Kidney epithelial cell (primary cell): ENCODE measurements at places on chromosomes 5 and 9. TPM values are rescaled to one million over a fixed set of nuclear protein-coding genes. Genes with fewer than 3 reads are reported as not detected.
A peak's percentile ranks its signal among the peaks of the same experiment; 100 is the strongest.

Gene PCDH1
- total RNA-seq: 42.4 and 45.5 TPM in 2 replicates

Gene ANKRD33B
- total RNA-seq: 5.0 and 5.5 TPM in 2 replicates

Gene WDR38
- not detected in 2 replicates for total RNA-seq

Gene PPP2R2B
- 0.62 and 1.2 TPM in 2 replicates for total RNA-seq

Gene FCN2
- total RNA-seq: not detected in 2 replicates

Gene DMRTA1
- total RNA-seq: 0.92 and 1.1 TPM in 2 replicates

Gene DOCK2
- total RNA-seq: 2.2 and 3.9 TPM in 2 replicates

Gene THOC3
- 41.6 and 44.2 TPM in 2 replicates for total RNA-seq

Gene GABRA6
- not detected in 2 replicates for total RNA-seq

Gene ACOT12
- total RNA-seq: not detected in 2 replicates

Gene UBQLN1
- total RNA-seq: 133 and 142 TPM in 2 replicates

Gene SLC6A7
- not detected in 2 replicates for total RNA-seq

DNA sequence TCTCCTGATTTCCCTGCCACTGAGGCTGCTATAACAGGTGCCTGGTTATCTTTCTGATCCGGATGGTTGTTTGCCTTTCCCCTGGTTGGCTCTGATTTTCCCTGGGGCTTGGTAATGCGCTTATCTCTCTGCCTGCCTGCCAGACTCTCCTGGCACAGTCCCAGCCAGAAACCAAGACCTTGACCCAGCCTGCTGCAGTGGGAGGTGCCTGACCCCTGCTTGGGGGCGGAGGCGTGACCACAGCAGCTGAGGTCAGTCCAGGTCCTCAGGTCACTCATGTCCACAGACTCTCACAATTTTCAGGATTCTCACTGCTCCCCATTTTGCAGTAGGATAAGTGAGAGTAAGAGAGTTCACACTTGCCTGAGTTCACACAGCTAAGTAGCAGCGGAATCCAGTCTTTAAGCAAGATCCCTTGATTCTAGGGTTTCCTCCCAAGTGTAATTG, 24.4 kb upstream of the SYNPO start:
- DNase-seq: no peak

GRCh38 chr5:68374796-68375518, 159.4 kb downstream of the PIK3R1 start:
- no peak for DNase-seq

- no peak for DNase-seq
These were observed 40.4 kb upstream of the GADD45G start for GRCh38 chr9:89564346-89564878.

DNA sequence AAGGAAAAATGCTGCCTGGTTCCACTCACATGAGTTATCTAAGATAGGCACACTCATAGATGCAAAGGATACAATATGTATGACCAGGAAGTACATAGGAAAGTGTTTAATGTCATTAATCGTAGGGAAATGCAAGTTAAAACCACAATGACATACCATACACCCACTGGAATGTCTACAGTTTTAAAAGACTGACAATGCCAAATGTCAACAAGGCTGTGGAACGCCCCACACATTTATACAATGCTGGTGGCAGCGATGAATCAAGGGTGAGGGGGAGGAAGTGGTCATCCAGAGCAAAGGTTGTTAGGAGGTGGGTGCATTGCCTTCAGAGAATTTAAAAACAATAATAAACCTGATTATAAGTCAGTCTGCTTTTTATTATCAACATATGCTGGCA, 437.8 kb downstream of the ARHGEF28 start:
- DNase-seq: peak; percentile 75

DNA sequence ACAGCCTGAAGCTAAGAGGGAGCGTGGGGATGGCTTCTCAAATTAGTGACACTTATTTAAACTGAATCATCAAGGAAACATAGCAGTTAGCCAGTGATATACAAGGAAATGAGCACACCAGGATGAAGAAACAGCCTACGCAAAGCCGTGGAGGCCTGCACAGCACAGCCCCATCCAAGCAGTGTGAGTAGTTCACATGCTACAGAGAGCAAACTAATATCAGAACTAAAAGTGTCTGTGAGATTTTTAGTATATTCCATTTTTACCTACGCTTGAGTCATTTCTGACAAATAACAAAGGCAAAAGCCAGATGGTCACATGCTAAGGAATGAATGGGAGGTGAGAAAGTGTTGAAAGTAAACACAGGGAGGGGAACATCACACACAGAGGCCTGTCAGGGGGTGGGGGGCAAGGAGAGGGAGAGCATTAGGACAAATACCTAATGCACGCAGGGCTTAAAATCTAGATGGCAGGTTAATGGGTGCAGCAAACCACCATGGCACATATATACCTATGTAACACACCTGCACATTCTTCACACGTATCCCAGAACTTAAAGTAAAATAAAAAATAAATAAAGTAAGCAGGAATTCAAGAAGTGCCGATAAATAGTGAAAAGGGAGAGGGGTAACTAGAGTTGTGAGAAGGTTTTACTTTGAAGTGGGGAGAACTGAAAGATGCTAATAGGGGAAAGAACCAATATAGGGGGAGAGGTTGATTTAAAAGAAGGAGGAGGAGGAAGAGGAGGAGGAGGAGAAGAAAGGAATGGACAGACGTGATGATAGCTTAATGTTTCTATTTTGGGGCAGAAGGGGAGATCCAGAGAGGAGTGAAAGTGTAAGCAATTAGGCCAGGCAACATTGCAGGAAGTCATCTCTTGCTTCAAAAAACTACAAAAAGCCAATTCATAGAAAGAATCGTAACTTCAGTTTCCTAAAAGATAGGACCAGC, 100.9 kb upstream of the PTGER4 start:
- no peak for DNase-seq

GRCh38 chr5:180540050-180540694, 46.0 kb downstream of the CNOT6 start:
- DNase-seq: no peak

- DNase-seq: no peak
These were observed 745.0 kb downstream of the PRELID2 start for GRCh38 chr5:145090115-145090514.

GRCh38 chr5:102582696-102583095, 83.9 kb upstream of the SLCO6A1 start:
- DNase-seq: no peak

DNA sequence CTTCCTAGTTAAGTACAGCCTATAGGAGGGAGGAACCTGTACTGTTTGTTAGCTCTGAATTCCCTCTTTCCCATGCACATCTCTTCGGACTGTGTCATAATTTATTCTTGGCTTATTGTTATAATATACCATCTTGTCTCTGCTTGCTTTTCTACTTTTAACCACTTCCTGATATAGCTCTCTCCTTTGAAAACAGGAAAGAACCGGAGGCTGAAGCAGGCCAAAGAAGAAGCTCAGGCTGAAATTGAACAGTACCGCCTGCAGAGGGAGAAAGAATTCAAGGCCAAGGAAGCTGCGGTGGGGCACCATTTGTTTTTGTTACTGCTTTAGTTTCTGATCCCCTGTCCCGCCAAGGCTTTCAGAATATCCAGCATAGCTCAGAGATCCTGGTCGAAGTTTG, 4.8 kb downstream of the ATP6V1G1 start:
- DNase-seq: no peak

DNA sequence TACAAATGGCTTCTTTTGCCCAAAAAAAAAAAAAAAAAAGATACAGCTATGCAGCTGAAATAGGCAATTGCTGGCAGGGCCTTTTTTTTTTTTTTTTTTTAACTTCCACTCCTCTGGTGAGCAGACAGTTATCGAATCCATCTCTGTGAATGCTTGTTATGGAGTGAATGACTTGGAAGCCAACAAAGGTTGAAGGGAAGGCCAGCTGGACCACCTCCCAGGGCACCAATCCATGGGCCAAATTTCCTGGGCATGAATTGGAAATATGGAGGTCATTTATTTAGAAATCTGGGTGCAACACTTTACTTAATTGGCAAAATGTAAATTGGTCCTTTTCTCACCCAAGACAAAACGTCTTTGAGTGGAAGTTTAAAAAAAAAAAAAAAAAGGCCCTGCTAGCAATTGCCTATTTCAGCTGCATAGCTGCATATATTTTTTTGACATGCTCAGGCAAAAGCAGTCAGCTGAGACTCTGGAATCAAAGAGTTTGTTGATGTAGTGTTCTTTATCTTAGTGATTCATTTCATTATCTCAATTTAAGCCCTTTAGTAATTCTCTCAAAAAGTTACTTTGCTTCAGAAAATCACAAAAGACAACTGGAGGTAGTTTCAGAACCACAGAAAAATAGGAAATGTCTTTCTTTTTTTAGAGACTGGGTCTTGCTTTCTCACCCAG, 392.2 kb upstream of the KLF4 start:
- DNase-seq: no peak

DNA sequence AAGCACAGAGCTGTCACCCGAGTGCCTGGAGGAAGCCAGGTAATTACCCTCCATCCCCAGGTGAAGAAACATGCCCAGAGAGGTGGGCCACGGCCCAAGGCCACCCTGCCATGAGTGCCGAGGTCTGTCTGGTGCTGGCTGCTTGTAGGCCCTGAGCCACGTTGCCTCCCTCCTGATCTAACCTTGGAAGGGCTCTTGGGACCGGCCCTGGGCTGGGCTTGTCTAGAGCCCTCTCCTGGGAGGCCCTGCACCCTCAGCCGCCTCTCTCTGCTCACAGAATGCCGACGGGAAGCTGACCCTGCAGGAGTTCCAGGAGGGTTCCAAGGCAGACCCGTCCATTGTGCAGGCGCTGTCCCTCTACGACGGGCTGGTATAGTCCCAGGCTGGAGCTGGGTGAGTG, 39.4 kb upstream of the HMCN2 start:
- DNase-seq: no peak

DNA sequence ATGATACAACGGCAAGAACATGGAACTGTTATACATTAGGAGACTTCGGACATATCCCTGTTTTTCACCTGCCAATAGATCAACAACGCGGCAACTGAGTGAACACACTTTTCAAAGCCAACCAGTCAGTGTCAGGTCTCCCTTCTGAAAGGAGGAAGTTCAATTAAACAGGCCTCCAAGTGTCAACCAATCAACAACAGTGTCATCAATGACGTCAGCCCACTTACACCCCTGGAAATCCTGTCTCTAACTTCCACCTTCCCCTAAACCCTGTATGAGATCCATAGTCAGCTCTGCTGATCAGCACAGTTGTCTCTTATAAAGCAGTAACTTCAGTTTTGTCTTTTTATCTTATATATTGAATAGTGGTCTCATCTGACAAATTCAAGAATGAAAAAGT, 36.6 kb downstream of the DMRT3 start:
- DNase-seq: no peak

DNA sequence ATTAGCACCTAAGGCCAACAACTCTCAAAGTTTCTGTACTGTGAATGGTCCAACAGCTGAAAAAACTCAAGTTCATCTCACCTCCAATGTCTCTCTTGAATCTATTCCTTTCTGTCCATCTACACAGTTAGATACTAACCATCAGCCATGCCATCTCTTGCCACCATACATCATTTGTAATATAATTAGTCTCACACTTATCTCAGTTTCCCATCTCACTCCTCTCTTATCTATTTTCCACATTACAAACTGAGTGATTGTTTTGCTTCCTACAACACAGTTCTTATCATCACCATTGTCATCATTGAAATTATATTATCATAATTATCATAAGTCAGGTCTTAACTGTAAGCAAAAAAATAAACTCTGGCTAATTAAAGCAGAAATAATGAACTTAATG, 393.9 kb downstream of the PRELID2 start:
- DNase-seq: no peak

GRCh38 chr5:81883371-81883770, 88.5 kb upstream of the ATG10 start:
- DNase-seq: no peak

GRCh38 chr9:137448602-137448962, 7.4 kb upstream of the ENTPD8 start:
- DNase-seq: no peak

DNA sequence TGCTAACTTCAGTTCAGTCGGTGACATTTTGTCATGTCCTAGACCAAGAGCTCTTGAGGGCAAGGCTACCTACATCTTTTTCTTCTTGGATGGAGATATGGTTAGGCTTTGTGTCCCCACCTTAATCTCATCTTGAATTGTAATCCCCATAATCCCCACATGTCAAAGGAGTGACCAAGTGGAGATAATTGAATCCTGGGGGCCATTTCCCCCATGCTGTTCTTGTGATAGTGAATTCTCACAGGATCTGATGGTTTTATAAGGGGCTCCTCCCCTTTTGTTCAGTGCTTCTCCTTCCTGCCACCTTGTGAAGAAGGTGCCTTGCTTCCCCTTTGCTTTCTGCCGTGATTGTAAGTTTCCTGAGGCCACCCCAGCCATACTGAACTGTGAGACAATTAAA, 2.1 kb upstream of the CFAP90 start:
- DNase-seq: no peak

- no peak for DNase-seq
These were observed 166.2 kb downstream of the HSD17B3 start for GRCh38 chr9:96135753-96136290.
